ENCODE measurements at places on chromosomes 2 and 18.

DNA sequence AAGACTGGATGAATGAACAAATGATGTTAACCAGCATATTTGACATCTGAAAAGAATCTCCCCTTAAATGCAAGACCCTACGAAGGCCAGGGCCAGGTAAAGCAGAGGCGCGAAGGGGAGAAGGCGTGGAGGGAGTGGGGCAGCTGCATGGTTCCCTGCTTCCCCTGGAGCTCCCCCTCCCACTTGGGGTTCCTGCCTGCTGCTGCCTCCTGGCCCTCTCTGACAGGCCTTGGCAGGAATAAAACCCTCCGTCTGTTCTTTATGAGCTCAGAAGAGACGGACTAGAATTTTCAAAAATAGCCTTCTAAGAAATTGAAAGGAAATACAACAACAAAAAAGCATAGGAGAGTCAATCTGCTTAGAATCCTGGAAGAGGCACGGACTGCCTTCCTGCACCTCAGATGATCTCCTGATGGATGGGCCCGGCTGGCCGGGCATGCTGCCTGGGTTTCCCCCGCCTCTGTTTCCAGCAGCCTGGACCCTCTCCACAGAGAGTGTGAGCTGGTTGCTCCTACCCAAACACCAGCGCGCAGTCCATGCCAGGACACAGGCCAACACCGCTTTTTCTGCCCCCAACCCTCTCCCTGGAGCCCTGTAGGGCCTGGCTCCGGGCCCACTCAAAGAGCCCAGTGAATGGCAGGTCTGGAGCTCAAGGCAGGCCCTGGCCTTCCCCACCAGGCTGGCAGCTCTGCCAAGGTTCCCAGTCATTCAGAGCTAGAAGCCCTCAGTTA lies 23.9 kb downstream of the CFAP65 start:
- no peaks in the 10 kb centered on the region for H3K36me3 ChIP-seq
- no peak for DNase-seq
- no peak overlapping the region for H3K27ac ChIP-seq
- H3K4me1 ChIP-seq = no peaks in the 10 kb centered on the region
- no peak overlapping the region for H3K4me3 ChIP-seq
- H3K27me3 ChIP-seq = no peaks in the 10 kb centered on the region

GRCh38 chr18:42067518-42067917 lies 112.5 kb downstream of the PIK3C3 start:
- no peak overlapping the region for H3K4me3 ChIP-seq
- DNase-seq = no peak
- H3K36me3 ChIP-seq = peaks cover 24% of the 10 kb centered on the region
- H3K27me3 ChIP-seq = no peaks in the 10 kb centered on the region
- H3K27ac ChIP-seq = no peak overlapping the region
- H3K4me1 ChIP-seq = no peaks in the 10 kb centered on the region

GRCh38 chr2:195021711-195022507 lies 635.1 kb upstream of the SLC39A10 start:
- no peaks in the 10 kb centered on the region for H3K27me3 ChIP-seq
- H3K36me3 ChIP-seq = no peaks in the 10 kb centered on the region
- no peaks in the 10 kb centered on the region for H3K4me1 ChIP-seq
- H3K27ac ChIP-seq = no peak overlapping the region

DNA sequence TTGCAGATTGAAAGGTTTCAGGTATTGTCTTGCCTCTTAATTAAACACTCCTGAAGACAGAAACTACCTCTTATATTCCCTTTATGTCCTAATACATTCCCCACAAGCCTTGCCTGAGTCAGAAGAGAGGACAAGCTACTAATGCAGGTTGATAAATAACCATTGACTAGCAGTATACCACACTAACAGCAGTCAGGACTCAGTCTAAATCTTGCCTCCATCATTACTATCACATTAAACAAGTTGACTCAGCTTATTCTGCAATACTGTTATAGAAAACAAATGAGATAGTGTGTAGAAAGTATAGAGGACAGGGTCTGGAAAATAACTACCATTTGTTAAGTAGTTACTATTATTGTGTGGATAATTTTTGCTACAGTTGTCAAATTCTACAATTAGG lies 63.8 kb downstream of the TTC21B start:
- no peak overlapping the region for H3K4me3 ChIP-seq
- no peak overlapping the region for H3K27ac ChIP-seq
- DNase-seq = no peak

- DNase-seq = no peak
- peaks cover 6% of the 10 kb centered on the region for H3K4me1 ChIP-seq
- H3K27ac ChIP-seq = no peak overlapping the region
- no peaks in the 10 kb centered on the region for H3K27me3 ChIP-seq
Measured at GRCh38 chr18:47877892-47878291, 52.6 kb downstream of the SMAD2 start.
